Natural killer cell (primary cell): ENCODE measurements at places on chromosomes 16 and 17. TPM values are rescaled to one million over a fixed set of nuclear protein-coding genes. Genes with fewer than 3 reads are reported as not detected.

DNA sequence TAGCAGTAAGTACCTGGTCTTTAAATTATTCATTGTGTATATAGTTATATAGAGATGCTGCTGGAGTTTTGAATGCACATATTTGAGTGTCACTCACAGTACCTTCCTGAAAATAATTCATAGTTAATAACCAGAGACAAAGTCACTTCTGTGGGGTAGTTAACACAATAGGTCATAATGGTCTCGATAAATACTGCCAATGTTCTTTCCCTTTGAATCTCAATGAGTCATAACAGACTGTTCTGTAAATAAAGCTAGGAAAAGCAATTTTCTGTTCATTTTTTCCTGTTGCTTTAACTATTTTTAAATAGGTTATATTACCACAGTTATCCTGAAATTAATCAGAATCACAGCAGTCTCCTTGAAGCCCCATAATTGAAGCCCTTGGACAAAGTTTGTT lies 87.2 kb downstream of the MAP2K4 start:
- no peak overlapping the region for H3K27ac ChIP-seq
- peaks cover 12% of the 10 kb centered on the region for H3K36me3 ChIP-seq
- no peak overlapping the region for H3K4me3 ChIP-seq
- no peaks in the 10 kb centered on the region for H3K27me3 ChIP-seq
- no peak for DNase-seq
- no peaks in the 10 kb centered on the region for H3K4me1 ChIP-seq

DNA sequence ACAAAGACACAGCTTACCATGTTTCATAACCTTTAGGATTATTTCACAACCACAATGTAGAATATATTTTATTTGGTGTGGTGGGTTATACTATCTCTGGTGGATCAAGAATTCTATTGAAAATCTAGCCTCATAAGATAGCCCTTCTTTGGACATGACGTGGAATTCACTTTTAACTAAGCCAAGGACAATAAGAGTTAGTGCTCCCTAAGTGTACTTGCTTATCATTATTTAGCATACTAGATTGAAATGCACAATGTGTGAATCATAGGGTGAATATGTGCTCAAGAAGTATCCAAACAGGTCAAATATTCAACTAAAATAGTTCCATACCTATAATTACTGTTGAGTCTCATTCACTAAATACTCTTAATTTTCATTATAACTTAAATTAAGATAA lies 1179.5 kb upstream of the GOT2 start:
- no peak overlapping the region for H3K4me3 ChIP-seq
- H3K36me3 ChIP-seq: no peaks in the 10 kb centered on the region
- no peaks in the 10 kb centered on the region for H3K27me3 ChIP-seq
- H3K4me1 ChIP-seq: no peaks in the 10 kb centered on the region
- H3K27ac ChIP-seq: no peak overlapping the region

- H3K27ac ChIP-seq: no peak overlapping the region
- H3K4me1 ChIP-seq: peaks cover 9% of the 10 kb centered on the region
- H3K36me3 ChIP-seq: no peaks in the 10 kb centered on the region
- no peaks in the 10 kb centered on the region for H3K27me3 ChIP-seq
- no peak overlapping the region for H3K4me3 ChIP-seq
- DNase-seq: peak; percentile 25
Observed at GRCh38 chr17:82668631-82669099, 20.4 kb upstream of the WDR45B start.

The MYH2 gene
- total RNA-seq: not detected

- H3K4me3 ChIP-seq: no peak overlapping the region
- no peaks in the 10 kb centered on the region for H3K4me1 ChIP-seq
- H3K36me3 ChIP-seq: no peaks in the 10 kb centered on the region
- H3K27me3 ChIP-seq: no peaks in the 10 kb centered on the region
- no peak for DNase-seq
Observed at GRCh38 chr16:1134776-1135458, 18.0 kb upstream of the CACNA1H start.

DNA sequence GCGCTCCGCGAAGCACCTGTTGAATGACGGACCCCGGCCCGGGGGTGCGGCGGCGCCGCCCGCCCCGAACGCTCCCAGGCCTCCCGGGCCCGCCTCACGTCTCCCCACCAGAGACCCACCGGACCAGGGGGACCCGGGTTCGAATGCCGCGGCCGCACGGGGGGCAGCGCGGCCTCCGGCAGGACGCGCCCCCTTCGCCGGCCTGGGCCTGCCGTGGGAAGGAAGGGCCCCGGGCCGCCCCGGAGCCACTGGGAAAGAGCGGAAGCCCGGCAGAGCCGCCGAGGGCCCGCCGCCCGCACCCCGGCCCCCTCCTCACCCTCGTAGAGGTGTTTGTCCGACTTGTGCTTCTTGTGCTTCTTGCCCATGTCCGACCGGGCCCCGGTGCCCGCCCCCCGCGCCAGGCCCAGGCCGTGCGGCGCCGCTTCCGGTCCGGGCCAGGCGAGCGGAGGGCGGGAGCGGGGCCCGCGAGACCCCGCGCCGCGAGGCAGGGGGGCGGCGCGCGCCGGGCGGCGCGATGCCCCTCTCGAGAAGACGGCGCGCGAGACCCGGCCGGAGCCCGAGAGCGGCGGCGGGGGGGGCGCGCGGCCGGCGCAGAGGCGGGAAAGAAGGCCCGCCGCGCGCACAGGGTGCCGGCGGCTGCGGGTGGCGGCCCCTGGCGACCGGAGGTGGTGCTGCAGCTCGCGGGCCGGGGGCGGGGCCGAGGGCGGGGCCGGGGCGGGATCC lies at the start of gene BRD7:
TSS of gene BRD7 (minus strand) at position 579 of the 723 bp plus-strand sequence. CDS start at position 365, 214 bp downstream.
- H3K36me3 ChIP-seq: peaks cover 8% of the 10 kb centered on the region
- peaks cover 10% of the 10 kb centered on the region for H3K4me1 ChIP-seq
- H3K27ac ChIP-seq: peak within 1 kb of the TSS; percentile 78
- peak within 1 kb of the TSS; percentile 42 for H3K4me3 ChIP-seq
- H3K27me3 ChIP-seq: no peaks in the 10 kb centered on the region
